ENCODE measurements at places on chromosomes 5 and 9.

DNA sequence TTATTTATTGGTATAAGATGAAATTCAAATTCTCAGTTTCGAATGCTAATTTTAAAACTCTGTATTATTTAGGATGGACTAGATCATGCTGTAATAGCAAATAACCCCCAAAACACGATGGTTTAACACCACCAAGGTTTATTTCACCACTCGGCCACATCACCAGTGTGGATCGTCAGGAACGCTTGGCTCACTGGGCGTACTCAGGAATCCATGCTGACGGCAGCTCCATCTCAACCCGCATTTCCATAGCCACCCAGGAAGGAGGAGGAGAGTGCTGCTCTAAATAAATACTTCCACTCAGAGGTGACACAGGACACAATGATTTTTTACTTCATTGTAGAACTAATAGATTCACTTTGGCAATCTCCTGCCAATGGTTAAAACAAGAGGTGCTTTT, 347.4 kb downstream of the SH3GL2 start:
- DNase-seq, result no peak

DNA sequence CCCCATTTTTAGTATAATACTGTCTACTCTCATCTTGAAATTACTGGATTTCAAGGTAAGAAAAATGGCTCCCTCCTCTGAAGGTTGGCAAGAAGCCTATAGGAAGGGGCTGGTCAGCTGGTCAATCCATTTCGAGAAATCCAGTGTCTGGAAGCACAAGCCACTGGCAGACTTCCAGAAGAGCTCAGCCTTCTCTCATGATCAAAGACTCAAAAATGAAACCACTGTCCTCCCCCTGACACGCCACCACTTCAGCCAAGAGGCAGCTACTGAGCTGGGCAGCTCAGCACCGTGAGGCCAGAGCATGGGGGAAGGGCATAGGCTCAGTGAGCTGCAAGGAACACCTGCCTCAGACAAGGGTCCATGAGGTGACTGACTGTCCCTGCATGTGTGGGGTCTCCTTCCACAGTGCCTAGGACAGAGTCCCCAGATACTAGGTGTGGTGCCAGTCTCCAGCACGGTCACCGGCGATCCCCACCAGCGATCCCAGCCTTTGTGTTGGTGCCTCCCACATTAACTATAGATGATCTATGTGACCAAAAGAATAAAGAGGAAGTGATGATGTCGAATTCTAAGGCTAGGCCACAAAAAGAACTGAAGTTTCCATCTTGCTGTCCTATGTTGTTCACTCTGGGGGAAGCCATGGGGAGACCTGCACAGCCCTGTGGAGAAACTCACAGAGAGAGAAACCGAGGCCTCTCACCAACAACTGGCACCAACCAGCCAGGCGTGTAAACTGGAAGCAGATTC, 100.1 kb upstream of the LRRTM2 start:
- no peak for DNase-seq

DNA sequence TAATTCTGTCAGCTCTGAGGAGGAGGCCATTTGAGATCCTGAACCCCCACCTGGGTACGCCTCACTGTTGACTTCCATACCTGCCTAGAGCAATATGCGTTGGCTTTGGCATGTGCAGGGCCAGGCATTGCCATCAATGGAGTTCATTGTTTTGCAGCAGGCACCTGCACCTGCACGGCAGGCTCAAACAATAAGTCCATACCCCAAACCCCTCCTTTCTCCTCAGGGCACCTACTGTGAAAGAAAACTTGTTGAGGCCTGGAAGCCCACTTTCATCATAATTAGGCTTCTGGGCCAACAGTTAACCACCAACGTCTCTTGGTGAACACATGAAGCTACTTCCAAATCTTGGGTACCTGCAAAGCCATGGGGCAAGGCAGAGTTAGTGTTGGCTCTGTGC, 238.7 kb downstream of the NFIB start:
- no peak for DNase-seq

DNA sequence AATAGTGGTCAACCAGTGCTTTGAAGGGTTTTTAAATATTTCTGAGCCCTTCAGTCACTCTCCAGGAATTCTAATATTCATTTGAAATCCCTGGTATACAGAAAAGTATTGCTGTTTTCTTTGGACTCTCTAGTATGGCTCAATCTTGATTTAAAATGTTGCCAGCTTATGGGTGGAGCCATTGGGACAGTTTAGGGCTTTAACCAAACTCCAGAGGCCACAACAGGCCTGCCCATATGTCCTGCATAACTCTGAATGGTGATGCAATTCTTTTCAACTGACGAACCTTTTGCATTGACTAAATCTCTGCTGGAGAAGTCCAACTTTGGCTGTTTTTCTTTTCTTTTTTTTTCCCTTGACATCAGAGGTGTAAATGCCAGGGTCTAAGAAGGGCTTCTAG, 10.3 kb upstream of the ANKHD1 start:
- DNase-seq, result no peak

GRCh38 chr9:106829666-106830408, 33.1 kb upstream of the ZNF462 start:
- no peak for DNase-seq

- no peak for DNase-seq
Observed at GRCh38 chr9:15142878-15143534, 164.0 kb downstream of the TTC39B start.
